Ovary (tissue), 10 donors: ENCODE measurements at places on chromosomes 12 and 14. TPM values are rescaled to one million over a fixed set of nuclear protein-coding genes. Genes with fewer than 3 reads are reported as not detected.

The BIN2 gene
- total RNA-seq: 1.5 TPM

The TDRD9 gene
- total RNA-seq: 5.1 TPM

The BMAL2 gene
- total RNA-seq: 0.43 TPM

The INSM2 gene
- not detected for total RNA-seq

The HOXC12 gene
- total RNA-seq: not detected

DNA sequence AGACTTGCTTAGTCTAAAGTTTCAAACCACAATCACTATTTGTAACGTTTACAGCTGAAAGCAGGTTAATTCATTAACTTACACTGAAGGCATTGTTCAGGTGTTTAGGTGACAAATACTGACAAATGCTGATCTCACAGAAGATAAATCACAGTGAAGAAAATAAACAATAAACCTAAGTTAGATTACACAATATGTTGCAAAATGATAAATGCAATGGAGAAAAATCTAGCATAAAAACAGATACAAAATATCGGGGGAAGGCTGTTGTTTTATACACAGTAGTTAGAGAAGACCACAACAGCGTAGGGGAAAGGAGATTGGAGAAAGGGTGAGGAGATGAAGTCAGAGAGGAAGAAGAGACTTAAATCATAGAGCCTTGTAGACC is 3.0 kb downstream of the SCAF11 start:
- no peak for DNase-seq

DNA sequence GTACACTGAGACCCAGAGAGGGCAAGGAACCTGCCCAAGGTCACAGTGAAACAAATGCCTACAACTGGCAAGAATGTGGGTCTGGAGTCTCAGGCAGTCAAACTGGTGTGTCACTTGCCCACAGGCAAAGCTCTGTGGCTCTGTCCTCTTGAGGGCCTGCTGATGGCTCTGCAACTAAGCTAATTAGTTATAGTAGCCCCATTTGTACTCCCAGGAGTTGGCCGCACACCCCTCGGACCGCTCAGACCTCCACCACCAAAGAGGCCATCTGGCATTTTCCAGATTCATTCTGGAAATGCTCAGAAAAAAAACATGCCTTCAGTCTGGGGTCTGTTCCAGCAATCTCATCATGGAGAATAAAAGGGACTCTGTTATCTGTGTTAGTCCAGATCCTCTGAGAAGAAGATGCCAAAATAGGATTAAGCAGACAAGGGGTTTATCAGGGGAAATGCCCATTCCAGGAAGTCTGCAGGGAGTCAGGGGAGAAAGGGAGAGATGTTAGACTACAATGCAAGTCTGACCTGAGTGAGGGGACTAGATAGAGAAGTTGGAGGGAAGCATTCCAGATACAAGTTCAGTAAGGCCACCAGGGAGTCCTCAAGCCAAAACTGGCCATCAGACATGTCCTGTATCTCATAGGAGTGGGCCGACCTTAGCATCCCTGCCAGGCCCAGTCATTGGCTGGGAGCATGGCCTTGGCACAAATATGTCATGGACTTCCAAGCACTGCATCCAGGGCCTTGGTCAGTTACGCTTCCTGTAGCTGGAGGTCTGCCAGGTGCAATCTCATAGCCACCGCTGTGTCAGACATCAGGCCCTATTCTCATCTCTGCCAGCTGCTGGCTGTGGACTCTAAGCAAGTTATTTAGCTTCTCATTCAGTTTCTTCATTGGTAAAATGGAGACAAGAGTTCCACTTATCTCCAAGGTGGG is 15.4 kb upstream of the OAS1 start:
- DNase-seq: no peak

DNA sequence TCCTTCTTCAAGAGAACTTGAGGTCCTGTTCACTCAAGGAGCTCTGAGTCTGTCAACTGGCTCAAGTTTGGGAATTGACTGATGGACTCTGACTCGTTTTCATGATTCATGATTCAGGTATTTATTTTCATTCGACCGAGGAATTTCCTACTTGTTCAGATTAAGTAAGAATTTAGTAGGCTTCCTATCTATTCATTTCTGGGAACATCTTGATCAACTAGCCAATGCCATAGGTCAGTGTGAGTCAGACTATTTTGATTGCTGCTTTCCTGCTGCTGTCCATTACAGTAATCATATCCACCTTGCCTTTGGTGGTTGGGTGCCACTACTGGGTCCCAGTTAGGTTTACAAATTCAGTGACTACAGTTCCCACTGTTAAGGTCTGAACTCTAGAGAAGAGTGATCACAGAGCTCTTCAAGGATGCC is 6.1 kb downstream of the FAM186A start:
- no peak for DNase-seq

DNA sequence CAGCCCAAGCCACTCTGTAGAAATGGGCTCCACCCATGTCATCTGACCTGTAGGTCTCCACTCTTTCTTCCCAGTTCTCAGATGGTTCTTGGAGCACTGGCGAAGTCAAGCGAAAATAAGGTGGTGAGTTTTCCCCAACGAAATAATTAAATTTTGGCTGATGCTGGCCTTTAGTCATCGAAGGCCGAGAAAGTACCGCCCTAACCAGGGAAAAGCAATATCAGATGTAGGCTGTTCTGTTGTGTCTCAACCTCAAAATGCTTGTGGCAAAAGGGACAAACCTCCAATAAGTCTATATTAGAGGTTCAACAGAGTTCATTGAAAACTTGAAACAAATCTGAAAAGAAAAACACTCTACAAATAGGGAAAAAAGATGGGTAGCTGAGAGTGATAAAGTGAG is 48.6 kb upstream of the BCAT1 start:
- no peak for DNase-seq

- DNase-seq: no peak
Observed at GRCh38 chr12:49698619-49699545, 8.3 kb downstream of the FMNL3 start.

DNA sequence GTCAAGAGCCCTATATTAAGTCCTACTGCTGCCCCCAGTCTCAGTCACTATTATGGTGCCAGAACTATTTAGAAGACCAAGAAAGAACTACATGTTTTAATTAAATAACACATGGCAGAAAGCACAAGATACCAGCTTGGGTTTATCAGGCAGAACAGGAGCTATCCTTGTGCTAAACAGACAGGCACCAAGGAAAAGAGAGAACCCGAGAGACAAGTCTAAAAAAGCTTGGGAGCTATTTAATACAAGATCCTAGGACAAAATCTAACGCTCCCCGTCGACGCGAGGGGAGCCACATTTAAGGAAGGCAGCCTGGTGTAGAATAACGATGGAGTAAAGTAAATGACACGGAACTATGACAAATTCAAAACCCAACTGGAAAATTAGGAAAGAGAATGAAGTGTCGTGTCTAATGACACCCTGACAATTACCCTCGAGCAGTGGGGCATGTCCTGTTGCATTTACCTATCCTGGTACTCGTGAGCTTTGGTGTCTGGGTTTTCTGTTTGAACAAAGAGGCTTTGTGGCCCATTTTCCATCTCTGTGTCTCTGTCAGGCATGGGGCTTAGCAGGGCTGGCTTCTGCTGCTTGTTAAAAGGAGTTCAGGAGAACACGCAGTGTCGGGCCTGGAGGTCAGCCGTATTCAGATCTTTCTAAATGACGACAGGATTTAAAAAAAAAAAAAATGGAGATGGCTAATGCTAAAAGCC is 140.6 kb downstream of the ETNK1 start:
- no peak for DNase-seq

DNA sequence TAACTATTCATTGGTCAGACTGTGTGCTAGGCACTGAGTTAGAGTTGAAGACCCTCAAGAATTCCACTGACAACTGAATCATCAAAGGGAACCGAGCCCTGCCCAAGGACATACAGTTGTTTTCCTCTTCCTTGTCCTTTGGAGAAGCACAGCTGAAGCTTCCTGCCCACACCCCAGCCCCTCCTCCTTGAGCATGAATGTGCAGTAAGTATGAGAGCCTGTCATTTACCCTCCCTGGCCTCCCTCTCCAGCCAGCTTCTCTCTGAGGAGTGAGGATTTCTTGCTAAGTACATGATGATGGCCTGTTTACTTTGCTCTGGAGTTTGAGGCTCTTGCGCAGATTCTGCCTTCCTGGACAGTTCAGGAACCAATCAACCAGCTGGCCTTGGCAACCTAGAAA is 235.2 kb downstream of the CACNA1C start:
- DNase-seq: no peak

DNA sequence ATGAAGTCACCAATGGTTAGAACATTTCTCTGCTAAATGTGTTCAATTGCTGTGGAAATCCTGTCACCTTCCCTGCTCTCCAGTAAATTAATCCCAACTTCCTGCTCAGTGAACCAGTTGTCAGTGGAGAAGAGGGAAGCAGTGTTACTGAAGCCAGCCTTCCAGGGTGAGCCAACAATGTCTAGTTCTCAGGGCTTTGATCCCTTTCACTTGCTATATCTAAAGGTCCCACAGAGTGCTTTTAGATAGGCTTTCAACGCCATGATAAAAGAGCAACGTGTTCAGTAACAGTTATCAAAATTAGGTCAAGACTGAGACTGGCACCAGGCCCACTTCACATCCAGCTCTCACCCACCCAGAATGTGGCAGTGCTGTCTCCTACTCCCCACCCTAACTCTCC is 139.7 kb downstream of the KCNH5 start:
- DNase-seq: no peak

GRCh38 chr14:32756173-32756572 is 182.5 kb upstream of the NPAS3 start:
- DNase-seq: no peak

DNA sequence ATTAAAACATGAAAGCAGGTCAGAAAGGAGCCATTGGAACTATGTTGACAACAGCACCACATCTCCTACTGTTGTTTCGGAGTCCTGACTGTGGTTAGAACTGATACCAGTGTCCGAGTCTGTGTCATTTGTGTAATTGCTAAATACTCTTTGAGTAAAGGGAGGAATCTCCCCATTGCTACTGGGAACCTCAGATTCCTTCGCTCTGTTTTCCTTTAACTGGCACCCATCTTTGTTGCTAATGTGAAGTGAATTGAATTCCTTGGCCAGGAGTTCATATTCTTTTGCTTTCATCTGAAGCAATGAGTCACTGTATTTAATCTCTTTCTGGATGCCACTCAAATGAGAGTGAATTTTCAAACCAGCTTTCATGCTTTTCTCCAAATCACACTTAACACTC is 31.5 kb downstream of the RASSF9 start:
- DNase-seq: no peak

GRCh38 chr14:32654106-32654505 is 284.6 kb upstream of the NPAS3 start:
- no peak for DNase-seq

- no peak for DNase-seq
Observed at GRCh38 chr12:90237841-90238240, 529.2 kb upstream of the ATP2B1 start.

GRCh38 chr14:95659990-95660385 is 26.2 kb upstream of the TCL1B start:
- DNase-seq: no peak

GRCh38 chr14:67998834-67999233 is 179.3 kb downstream of the RAD51B start:
- DNase-seq: no peak

DNA sequence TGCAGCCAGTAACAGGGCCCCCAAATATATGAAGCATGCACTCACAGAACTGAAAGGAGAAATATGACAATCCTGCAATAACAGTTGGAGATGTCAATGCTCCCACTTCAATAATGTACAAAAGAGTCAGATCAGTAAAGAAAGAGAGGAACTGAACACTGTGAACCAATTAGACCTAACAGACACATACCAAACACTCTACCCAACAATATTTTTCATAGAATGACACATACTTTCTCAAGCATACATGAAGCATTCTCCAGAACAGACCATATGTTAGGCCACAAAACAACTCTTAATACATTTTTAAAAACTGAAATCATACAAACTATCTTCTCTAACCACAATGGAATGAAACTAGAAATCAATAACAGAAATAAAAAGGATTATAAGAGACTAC is 80.2 kb downstream of the ELK3 start:
- DNase-seq: no peak

DNA sequence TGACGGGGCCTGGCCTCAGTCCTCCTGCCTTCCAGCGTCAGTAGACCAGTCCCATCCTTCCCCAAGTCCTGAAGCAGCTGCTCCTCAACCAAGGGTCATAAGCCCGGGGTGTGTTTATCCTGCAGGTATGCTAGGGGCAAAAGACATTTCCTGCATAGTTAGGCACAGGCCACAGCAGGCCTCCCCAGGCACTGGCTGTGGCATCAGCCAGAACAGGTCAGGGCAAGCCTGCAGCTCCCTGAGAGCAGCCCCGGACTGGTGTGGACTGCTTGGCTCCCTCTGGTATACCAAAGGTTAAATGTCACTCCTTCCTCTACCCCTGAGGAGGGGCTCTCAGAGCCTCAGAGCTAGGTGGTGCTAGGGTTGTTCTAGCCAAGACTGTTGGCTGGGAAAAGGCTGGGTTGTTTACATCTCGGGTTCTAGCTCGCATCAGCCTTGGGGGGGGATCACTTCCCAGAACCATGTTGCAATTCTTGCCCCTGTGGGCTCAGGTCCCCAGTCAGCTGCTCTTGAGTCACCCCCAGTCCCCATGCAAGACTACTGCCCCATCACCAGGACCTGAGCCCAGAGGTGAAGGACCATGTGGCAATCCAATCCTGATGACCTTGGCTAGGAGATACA is 2.9 kb downstream of the MMP14 start:
- DNase-seq: no peak

DNA sequence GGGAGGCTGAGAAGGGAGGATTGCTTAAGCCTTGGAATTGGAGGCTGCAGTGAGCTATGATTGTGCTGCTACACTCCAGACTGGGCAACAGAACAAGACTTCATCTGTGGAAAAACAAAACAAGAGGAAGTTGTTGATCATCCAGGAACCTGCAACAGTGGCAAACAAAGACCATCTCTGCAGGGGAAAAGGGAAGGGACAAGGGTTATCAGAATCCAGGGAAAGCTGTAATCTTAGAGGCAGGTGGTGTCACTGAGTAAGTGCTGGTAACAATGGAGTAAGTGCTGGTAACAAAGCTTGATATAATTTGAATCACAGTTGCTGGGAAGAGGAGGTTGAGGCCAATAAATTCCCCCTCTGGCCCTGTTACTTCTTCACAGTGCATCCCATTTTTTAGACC is 27.5 kb upstream of the DCN start:
- no peak for DNase-seq

DNA sequence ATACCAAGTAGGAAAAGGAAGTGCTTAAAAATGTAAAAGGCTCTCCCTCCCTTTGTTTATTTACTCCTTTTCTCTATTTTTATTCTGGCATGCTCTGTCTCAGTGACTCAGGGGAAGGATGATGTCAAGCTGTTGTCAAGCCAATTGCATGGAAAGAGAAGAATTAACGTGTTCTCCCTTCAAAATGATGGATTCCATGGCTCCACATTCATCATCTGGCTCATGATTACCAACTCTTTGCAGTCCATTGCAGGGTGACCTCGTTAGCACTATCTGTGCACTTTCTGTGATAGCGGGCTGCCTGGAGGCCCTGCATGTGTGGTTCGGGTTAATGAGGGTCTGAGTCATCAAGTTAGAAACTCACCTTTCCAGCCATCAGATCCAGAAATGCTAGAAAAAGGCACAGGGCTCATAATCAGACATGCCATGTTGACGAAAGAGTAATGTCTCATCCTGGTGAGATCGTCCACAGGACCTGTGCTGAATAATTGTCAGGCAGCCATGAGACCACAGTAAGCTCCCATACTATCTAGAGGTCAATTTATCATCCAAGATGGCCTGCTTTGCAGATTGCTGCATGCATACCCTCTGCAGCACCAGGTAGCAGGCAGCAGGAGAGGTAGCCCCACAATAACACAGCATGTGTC is 79.2 kb upstream of the BTG1 start:
- DNase-seq: no peak
